Bronchus fibroblast of lung (primary cell): ENCODE measurements at places on chromosomes 3 and 15. TPM values are rescaled to one million over a fixed set of nuclear protein-coding genes. Genes with fewer than 3 reads are reported as not detected.

The FBXL22 gene
- total RNA-seq = 0.15 and 0.17 TPM in 2 replicates

The NDUFB5 gene
- total RNA-seq = 59.2 and 82.5 TPM in 2 replicates

The CSPG5 gene
- 0.15 and 0.17 TPM in 2 replicates for total RNA-seq

The HTR3E gene
- not detected in 2 replicates for total RNA-seq

The ZNF80 gene
- not detected in 2 replicates for total RNA-seq

The SAMD7 gene
- total RNA-seq = not detected in 2 replicates

The SLC9C1 gene
- total RNA-seq = under 0.01 TPM in 1 of 2 replicates, not detected in the other

The ADCY5 gene
- under 0.01 and 0.15 TPM in 2 replicates for total RNA-seq

The TMC3 gene
- not detected in 2 replicates for total RNA-seq

The DTX3L gene
- 11.1 and 12.6 TPM in 2 replicates for total RNA-seq

The CAPN7 gene
- 8.6 and 16.6 TPM in 2 replicates for total RNA-seq

The VIPR1 gene
- total RNA-seq = under 0.01 and 0.17 TPM in 2 replicates

The SLC27A2 gene
- total RNA-seq = under 0.01 and 0.50 TPM in 2 replicates

The SEMA6D gene
- 1.8 and 3.4 TPM in 2 replicates for total RNA-seq

The TGM4 gene
- 0.15 and 0.17 TPM in 2 replicates for total RNA-seq

The GOLGA6D gene
- total RNA-seq = not detected in 2 replicates

The RAD18 gene
- 8.9 and 11.3 TPM in 2 replicates for total RNA-seq

The TBC1D23 gene
- total RNA-seq = 34.8 and 46.6 TPM in 2 replicates

The ZNF662 gene
- 1.0 and 1.3 TPM in 2 replicates for total RNA-seq

The WDR6 gene
- total RNA-seq = 79.7 and 80.7 TPM in 2 replicates

The CHRNA5 gene
- 1.0 and 4.3 TPM in 2 replicates for total RNA-seq

The CPNE9 gene
- under 0.01 and 0.17 TPM in 2 replicates for total RNA-seq

The HCLS1 gene
- 0.89 and 1.2 TPM in 2 replicates for total RNA-seq

The SERPINI2 gene
- not detected in 2 replicates for total RNA-seq

The CNTN4 gene
- not detected in 2 replicates for total RNA-seq

The NR2E3 gene
- not detected in 2 replicates for total RNA-seq

The GCSAM gene
- total RNA-seq = not detected in 2 replicates

The VEPH1 gene
- 25.9 and 30.1 TPM in 2 replicates for total RNA-seq

The PLSCR2 gene
- not detected in 2 replicates for total RNA-seq

The BFSP2 gene
- not detected in 2 replicates for total RNA-seq

The KCNH8 gene
- total RNA-seq = not detected in 2 replicates

The KY gene
- total RNA-seq = not detected in 2 replicates

The PLA2G4B gene
- total RNA-seq = 0.45 and 1.5 TPM in 2 replicates

The SMCO1 gene
- 0.15 and 0.34 TPM in 2 replicates for total RNA-seq
